ENCODE measurements at places on chromosomes 6 and 20.

GRCh38 chr6:88454658-88455057, 288.5 kb upstream of the CNR1 start:
- no peak for DNase-seq

DNA sequence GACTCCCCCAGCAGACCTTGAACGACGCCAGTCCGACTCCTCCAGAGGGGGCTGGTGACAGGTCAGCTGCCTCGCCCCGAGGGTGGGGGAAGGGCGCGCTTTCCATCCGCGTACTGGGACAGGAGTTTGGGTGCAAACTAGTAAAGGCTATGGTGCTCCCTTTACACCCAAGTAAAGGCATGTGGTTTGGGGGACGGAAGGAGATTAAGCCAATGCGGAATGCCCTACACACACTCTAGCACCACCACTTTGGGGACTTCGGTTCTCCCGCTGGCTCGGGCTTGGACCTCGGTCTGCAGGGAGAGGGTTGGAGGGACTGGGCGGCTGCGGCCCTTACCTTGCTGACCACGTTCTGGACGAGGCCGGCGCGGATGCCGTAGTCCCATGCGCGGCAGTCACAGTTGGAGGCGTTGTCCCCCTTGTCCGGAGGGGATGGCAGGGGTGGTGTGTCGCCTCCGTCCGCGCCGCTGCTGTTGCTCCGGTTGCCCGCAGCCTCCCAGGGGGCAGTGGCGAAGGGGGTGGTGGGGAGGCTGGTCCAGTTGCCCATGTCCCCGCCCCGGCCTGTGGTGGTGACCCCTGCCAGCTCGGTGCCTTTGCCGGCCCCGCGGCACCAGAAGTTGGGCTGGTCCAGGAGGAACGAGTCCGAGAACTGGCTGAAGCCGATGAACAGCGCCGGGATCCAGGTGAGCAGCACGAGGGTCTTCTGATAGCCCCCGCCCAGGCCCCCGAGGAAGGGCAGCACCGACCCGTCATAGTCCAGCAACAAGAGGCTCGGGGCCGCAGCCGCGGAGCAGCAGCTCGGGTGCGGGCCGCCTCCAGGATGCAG, 1.1 kb downstream of the SLC22A23 start:
- peak; percentile 11 for DNase-seq

GRCh38 chr6:168190646-168191443, 111.8 kb upstream of the FRMD1 start:
- DNase-seq = no peak

GRCh38 chr20:56229812-56230211, 18.7 kb upstream of the MC3R start:
- no peak for DNase-seq

GRCh38 chr20:38866265-38867061, 59.8 kb upstream of the FAM83D start:
- DNase-seq = no peak

GRCh38 chr20:41174373-41174772, 37.0 kb downstream of the PLCG1 start:
- DNase-seq = no peak

DNA sequence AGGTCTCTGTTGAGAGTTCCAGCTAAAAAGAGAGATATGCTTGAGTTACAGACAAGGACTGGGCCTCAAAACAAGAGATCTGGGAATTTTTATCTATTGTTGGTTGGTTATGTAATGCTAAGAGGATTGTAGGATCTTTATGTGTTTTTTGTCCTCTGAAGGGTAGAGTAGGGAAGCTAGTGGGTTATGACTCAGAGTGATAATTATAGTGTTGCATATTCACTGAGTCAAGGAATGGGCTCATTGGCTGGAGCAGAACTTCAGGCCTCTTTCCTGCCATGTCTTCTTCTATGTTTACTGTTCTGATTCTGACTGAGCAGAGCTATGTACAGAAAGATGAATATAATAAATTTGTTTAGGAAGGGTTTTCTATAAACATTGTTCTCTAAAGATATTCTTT, 66.1 kb upstream of the NOX3 start:
- no peak for DNase-seq

GRCh38 chr6:17413313-17413750, 19.9 kb downstream of the CAP2 start:
- no peak for DNase-seq

DNA sequence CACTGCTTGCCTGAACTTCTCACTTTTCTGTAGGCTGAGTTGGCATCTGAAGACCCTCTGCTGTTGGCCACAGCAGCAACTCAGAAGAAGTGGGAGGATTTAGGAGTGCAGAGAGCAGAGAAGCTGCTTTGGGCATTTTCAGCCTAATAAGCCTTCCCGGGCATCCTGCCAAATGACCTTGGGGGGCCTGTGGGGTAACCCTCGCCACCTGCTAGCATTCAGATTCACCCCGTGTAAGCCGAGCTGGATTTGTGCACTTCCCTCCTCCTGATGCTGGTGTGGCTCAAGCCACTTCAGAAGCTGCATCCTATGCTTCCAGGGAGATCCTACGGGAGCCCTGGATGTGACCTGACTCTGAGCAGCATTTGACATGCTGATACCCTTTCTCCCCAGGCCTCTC, 114.8 kb downstream of the LRFN2 start:
- DNase-seq = no peak

- no peak for DNase-seq
Observed at GRCh38 chr20:3539311-3540107, 68.7 kb downstream of the ATRN start.

Data from CD4-positive, alpha-beta T cell treated with Interleukin-17A for 1 hour (primary cell).